T-helper 17 cell (primary cell): ENCODE measurements at places on chromosomes 11 and 22. TPM values are rescaled to one million over a fixed set of nuclear protein-coding genes. Genes with fewer than 3 reads are reported as not detected.
A peak's percentile ranks its signal among the peaks of the same experiment; 100 is the strongest.

GDPD5 gene
- total RNA-seq: 77.3 TPM

UBQLN3 gene
- 0.20 TPM for total RNA-seq

SLC22A25 gene
- not detected for total RNA-seq

NRGN gene
- 614 TPM for total RNA-seq

SCN4B gene
- total RNA-seq: not detected

DNA sequence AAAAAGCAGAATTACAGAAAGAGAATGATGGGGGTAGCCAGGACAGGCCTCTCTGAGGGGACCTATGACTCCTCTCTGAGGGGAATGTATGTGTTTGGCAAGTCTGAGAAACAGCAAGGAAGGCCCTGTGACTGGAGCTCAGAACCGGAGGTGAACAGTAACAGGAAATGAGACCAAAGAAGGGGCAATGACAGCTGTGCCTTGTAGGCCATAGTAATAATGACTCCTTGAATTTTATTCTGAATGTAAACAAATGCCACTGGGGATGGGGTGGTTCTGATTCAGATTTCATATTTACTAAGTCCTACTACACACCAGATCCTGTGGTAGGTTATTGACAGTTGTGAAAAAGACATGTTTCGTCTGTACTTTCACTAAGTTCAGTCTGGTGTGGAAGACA, 52.8 kb upstream of the APOA1 start:
- peaks cover 37% of the 10 kb centered on the region for H3K4me1 ChIP-seq
- H3K27me3 ChIP-seq: no peaks in the 10 kb centered on the region
- peaks cover 17% of the 10 kb centered on the region for H3K36me3 ChIP-seq
- no peak for DNase-seq

GRCh38 chr11:62905927-62906531, 15.1 kb downstream of the CHRM1 start:
- peaks cover 16% of the 10 kb centered on the region for H3K4me1 ChIP-seq
- H3K36me3 ChIP-seq: no peaks in the 10 kb centered on the region
- no peak overlapping the region for H3K27ac ChIP-seq
- no peak overlapping the region for H3K4me3 ChIP-seq

- H3K36me3 ChIP-seq: peaks cover 5% of the 10 kb centered on the region
- peaks cover 10% of the 10 kb centered on the region for H3K27me3 ChIP-seq
- peaks cover 19% of the 10 kb centered on the region for H3K4me1 ChIP-seq
These were observed 1.2 kb upstream of the CEP126 start for GRCh38 chr11:101913656-101914055.

- H3K4me3 ChIP-seq: no peak overlapping the region
- H3K4me1 ChIP-seq: peaks cover 17% of the 10 kb centered on the region
- H3K36me3 ChIP-seq: peaks cover 25% of the 10 kb centered on the region
- DNase-seq: peak; percentile 45
- no peaks in the 10 kb centered on the region for H3K27me3 ChIP-seq
These were observed 13.7 kb downstream of the NFRKB start for GRCh38 chr11:129881570-129882170.

GRCh38 chr22:36117053-36117554, 43.5 kb downstream of the APOL3 start:
- H3K4me3 ChIP-seq: no peak overlapping the region
- no peaks in the 10 kb centered on the region for H3K27me3 ChIP-seq
- no peak overlapping the region for H3K27ac ChIP-seq
- no peak for DNase-seq

DNA sequence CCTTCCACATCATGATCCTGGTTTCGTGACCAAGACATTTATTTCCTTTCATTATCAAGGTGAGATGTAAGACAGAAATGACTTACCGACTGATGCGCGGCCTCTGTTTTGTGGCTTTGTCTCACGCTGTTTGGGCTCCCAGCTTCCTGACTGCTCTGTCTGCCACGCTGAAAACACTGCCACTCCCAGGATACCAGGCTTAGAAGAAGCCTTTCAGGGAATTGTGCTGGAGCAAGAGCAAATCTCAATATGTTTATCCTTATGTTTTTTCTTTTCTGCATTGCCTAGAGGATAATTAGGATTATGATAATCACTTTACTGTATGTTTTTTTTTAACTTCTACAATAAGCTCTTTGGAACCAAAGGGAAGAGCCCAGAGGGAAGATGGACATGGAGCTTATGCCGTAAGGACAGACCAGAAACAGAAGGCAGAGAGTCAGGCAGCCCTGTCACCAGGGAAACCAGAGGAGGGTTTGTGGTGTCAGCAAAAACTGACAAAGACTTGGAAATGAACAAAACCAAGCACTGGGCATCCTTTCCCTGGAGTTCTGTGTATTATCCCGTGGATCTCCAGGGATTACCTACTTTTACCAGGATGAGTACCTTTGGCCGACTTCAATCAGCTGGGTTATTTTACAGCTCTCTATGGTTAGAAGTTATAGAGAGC, 68.2 kb upstream of the ISX start:
- peaks cover 3% of the 10 kb centered on the region for H3K4me1 ChIP-seq
- H3K27me3 ChIP-seq: peaks cover 22% of the 10 kb centered on the region
- no peak overlapping the region for H3K4me3 ChIP-seq
- no peak for DNase-seq
